ENCODE measurements at places on chromosomes 2 and 18.

DNA sequence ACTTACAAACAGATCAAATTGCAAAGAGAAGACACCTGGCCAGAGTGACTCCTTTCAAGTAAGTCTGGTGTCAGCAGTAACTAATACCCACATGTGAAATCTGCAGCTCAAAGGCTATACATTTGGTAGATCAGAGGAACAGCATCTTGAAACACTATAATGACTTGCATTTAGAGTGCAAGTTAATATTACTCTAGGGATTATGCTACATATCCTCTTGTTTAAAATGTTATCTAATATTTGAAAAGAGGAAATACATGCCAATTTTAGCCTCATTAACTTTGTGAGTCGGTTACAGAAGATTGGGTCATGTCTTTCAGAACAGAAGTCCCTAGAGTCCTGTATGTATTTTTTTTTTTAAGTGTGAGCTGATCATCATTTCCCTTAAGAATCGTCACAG, 15.2 kb downstream of the LANCL1 start:
- DNase-seq = no peak

GRCh38 chr2:145558617-145559350, 1038.9 kb upstream of the ZEB2 start:
- no peak for DNase-seq

- no peak for DNase-seq
These were observed 118.5 kb upstream of the HDAC4 start for GRCh38 chr2:239519089-239519920.

DNA sequence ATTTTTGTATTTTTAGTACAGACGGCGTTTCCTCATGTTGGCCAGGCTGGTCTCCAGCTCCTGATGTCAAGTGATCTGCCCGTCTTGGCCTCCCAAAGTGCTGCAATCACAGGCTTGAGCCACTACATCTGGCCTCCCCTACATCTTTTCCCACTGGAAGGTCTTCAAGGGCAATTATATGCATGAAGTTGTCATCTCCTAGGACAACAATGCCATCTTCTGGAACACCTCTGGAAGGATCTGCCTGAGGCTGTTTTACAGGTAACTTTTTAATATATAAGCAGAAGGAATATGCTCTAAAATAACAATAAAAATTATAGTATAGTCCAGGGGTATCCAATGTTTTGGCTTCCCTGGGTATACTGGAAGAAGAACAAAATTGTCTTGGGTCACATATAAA, 321.4 kb downstream of the AFF3 start:
- no peak for DNase-seq

Data from prostate gland (tissue), 2 donors.